ENCODE measurements at places on chromosomes 13 and 19. TPM values are rescaled to one million over a fixed set of nuclear protein-coding genes. Genes with fewer than 3 reads are reported as not detected.

DNA sequence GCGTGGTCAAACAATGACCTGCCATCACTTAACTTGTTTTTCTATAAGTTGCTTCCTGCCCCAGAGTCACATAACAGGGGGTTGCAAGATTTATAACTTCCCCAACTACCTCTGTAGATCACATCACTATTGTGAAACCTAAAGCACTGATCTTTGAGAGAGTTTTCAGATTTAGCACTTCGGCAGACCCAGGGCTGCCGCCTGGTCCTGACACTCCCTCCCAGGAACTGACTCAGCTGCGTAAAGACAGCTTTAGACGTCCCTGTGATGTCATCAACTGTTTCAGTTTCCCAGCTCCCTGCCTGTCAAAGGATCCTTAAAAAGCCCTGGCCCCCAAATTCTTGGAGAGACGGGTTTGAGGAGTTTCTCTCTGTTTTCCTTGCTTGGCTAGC lies 33.3 kb downstream of the IGFL2 start:
- no peak overlapping the region for H3K4me3 ChIP-seq
- no peaks in the 10 kb centered on the region for H3K27me3 ChIP-seq
- no peak for DNase-seq
- H3K4me1 ChIP-seq, result no peaks in the 10 kb centered on the region
- H3K36me3 ChIP-seq, result no peaks in the 10 kb centered on the region
- no peak overlapping the region for H3K27ac ChIP-seq

DNA sequence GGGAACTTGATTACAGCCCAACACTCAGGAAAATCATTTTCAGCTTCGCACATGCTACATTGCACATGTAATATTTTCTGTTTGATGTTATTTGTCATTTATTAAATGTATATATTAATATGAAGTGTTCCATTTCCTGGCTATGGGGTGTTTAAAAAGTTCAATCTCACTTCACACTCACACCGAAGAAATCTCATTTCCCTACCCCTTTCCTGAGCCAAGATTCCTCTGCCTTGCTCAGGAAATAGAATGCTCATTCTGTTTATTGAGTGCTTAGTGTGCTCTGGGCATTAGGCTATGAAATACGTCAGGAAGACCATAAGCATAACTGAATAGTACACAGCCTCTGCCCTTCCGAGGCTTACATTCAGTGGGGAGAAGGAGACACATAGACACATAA lies 331.9 kb upstream of the TSHZ3 start:
- no peak overlapping the region for H3K27ac ChIP-seq
- H3K27me3 ChIP-seq, result no peaks in the 10 kb centered on the region
- H3K4me1 ChIP-seq, result no peaks in the 10 kb centered on the region
- no peak overlapping the region for H3K4me3 ChIP-seq
- DNase-seq, result no peak

GRCh38 chr19:37964109-37964508 lies 57.1 kb downstream of the SIPA1L3 start:
- H3K4me3 ChIP-seq, result no peak overlapping the region
- no peak overlapping the region for H3K27ac ChIP-seq
- H3K4me1 ChIP-seq, result no peaks in the 10 kb centered on the region
- DNase-seq, result no peak

GRCh38 chr13:46165485-46166223 lies 16.3 kb downstream of the LCP1 start:
- no peak overlapping the region for H3K27ac ChIP-seq
- no peaks in the 10 kb centered on the region for H3K36me3 ChIP-seq
- peaks cover 7% of the 10 kb centered on the region for H3K4me1 ChIP-seq
- no peak overlapping the region for H3K4me3 ChIP-seq

Gene FXYD1
- total RNA-seq, result 579 TPM

DNA sequence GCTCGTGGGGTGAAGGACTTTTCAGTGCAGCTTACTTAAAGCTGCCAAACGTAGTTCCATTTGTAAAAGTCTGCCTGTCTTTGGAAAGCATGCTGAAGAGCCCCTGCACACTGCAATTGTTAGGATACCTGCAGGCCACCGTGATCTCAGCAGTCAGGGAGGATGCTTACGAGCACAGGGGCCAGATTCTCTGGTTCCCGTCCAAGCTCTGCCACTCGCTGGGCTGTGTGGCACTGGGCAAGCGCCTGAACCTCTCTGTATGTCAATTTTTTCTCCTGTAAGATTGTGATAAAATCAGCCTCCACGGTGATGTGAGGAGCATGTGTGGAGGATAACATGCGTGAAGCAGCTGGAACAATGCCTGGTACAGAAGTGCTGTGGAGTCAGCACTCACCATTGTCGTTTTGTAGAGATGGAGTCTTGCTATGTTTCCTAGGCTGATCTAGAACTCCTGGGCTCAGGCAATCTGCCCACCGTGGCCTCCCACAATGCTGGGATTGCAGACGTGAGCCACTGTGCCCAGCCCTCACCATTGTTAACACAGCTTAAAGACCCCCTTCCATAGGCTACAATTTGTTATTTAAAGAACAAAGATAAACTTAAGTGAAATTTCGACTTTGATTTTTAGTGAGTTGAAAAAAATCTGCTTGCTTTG lies 3.5 kb downstream of the ADPRHL1 start:
- no peak for DNase-seq
- peak overlapping the region; percentile 71 for H3K4me3 ChIP-seq
- no peaks in the 10 kb centered on the region for H3K27me3 ChIP-seq
- peak overlapping the region; percentile 17 for H3K27ac ChIP-seq
- peaks cover 30% of the 10 kb centered on the region for H3K4me1 ChIP-seq

GRCh38 chr13:100497389-100497788 lies 91.2 kb downstream of the GGACT start:
- no peaks in the 10 kb centered on the region for H3K27me3 ChIP-seq
- H3K36me3 ChIP-seq, result no peaks in the 10 kb centered on the region
- no peak overlapping the region for H3K4me3 ChIP-seq
- H3K27ac ChIP-seq, result no peak overlapping the region

- no peaks in the 10 kb centered on the region for H3K36me3 ChIP-seq
- peaks cover 12% of the 10 kb centered on the region for H3K4me1 ChIP-seq
- H3K27me3 ChIP-seq, result no peaks in the 10 kb centered on the region
Observed at GRCh38 chr19:40745402-40745780, 4.9 kb downstream of the ACTMAP start.

Gene GJB6
- total RNA-seq, result not detected

DNA sequence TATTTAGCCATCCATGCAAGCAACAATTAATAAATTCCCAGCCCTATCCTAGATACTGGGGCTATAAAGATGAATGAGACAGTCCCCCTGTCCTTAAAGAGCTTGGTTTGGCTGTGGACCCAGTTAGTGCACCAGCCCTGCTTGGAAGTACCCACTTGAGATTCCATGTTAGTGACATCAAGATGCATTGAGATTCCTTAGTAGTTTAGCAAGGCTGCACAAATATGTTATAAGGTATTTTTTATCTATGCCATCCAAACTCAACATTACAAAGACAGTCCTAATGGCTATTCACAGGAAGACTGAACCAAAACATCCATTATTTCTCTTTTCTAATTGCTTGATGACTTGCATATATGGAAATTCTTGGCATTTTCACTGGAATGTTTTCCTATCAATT lies 48.8 kb upstream of the RAP2A start:
- peaks cover 7% of the 10 kb centered on the region for H3K4me1 ChIP-seq
- no peaks in the 10 kb centered on the region for H3K36me3 ChIP-seq
- no peak overlapping the region for H3K27ac ChIP-seq
- H3K4me3 ChIP-seq, result no peak overlapping the region
- DNase-seq, result no peak

Gene TMEM205
- 81.5 TPM for total RNA-seq

DNA sequence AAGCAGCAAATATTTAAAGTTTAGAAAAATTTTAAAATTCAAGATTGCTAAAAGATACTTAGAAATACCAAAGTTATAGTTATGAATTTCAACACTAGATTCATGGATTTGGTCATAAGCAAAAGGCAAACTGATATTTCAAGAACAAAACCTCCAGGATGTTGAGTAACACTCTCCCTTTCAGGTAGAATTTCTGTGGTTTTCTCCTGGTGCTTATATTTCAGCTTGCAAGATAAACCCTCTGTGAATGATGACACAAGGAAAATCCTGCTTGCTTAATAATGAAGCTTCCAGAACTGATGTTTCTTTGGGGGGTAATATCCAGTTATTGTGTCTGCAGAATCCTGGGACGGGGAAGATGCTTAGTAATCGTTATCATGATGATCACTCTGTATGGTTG lies 320.3 kb upstream of the EDNRB start:
- H3K27me3 ChIP-seq, result no peaks in the 10 kb centered on the region
- no peaks in the 10 kb centered on the region for H3K36me3 ChIP-seq

- no peaks in the 10 kb centered on the region for H3K27me3 ChIP-seq
- no peak overlapping the region for H3K27ac ChIP-seq
- no peaks in the 10 kb centered on the region for H3K4me1 ChIP-seq
- no peak overlapping the region for H3K4me3 ChIP-seq
- H3K36me3 ChIP-seq, result no peaks in the 10 kb centered on the region
- DNase-seq, result no peak
Observed at GRCh38 chr13:87884884-87885283, 213.7 kb downstream of the SLITRK5 start.
